Stimulated activated CD4-positive, alpha-beta T cell treated with anti-CD3 and anti-CD28 coated beads, Interleukin-1b, Interleukin-23, amount 100 ng/mL, for 1 hour (primary cell): ENCODE measurements at places on chromosomes 5 and 9.

DNA sequence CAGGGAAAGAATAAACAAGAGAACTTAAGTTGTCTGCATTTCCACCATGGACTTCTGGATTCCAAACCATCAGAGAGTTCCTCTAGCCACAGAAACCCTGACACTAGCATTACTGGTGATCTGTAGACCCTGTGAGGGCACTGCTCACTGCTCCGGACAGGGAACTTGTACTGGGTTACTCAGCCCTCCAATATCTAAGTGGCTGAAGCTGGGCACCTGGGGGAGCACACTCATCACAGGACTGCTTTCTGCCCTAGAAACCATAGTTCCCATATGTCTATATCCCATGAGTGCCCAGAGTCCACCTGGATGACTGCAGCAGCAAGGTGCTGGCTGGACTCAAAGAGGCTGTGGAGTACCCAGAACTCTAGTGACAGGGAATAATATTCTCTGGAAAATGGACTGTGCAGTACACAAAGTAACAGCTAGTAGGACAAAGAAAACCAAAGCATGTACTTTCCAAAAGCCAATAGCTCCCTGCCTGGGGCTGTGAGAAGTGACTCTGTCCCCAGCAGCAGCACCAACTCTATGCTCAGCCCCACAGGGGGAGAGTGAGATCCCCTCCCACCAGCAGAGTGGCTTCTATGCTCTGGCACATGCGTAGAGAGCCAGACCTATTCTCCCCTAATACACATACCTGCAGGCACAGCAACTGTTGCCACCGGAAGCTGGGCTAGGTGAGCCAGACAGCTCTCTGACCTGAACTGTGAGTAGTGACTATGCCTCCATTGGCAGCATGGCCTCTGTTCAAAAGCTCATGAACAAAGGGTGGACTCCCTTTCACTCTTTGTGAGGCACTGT lies 472.9 kb upstream of the FTMT start:
- no peak for DNase-seq

- DNase-seq = no peak
Measured at GRCh38 chr9:12735665-12736064, 39.2 kb upstream of the LURAP1L start.

DNA sequence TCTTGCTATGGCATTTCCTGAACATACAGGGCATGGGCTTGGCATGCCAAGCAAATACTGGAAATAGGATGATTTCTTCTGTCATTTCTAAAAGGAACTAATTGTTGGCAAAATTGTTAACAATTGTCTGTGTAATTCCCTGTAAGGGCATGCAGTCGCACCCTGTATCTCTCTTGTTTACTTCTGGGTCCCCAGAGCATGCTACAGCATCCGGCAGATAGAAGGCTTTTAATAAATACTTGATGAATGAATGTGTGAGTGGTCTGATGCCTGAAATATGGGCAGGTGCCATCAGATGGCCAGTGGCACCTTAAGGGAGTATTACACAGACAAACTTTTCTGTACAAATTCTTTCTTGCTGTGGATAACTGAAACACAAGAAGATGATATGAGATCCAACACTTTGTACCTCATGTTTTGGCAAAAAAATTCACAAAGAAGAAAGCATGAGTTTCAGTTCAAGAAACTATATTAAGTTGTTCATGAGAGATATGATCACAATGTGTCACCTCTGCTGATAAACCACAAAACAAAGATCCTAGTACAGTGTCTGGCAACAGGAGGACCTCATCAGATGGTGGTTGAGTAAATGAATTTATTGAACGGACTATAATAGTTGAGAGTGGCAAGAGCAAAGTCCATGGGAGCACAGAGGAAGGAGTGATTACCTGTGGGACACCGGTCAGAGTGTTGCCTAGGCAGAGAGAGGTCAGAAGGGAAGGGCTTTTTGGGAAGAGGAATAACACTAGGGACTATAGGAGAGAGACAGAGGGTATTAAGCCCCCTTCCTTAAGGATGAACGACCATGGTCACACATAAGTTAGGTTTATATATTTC lies 194.2 kb downstream of the ATP10B start:
- DNase-seq = no peak

GRCh38 chr5:68884883-68885282 lies 208.9 kb upstream of the SLC30A5 start:
- DNase-seq = no peak

- no peak for DNase-seq
Measured at GRCh38 chr9:122127396-122127798, 32.2 kb downstream of the NDUFA8 start.

DNA sequence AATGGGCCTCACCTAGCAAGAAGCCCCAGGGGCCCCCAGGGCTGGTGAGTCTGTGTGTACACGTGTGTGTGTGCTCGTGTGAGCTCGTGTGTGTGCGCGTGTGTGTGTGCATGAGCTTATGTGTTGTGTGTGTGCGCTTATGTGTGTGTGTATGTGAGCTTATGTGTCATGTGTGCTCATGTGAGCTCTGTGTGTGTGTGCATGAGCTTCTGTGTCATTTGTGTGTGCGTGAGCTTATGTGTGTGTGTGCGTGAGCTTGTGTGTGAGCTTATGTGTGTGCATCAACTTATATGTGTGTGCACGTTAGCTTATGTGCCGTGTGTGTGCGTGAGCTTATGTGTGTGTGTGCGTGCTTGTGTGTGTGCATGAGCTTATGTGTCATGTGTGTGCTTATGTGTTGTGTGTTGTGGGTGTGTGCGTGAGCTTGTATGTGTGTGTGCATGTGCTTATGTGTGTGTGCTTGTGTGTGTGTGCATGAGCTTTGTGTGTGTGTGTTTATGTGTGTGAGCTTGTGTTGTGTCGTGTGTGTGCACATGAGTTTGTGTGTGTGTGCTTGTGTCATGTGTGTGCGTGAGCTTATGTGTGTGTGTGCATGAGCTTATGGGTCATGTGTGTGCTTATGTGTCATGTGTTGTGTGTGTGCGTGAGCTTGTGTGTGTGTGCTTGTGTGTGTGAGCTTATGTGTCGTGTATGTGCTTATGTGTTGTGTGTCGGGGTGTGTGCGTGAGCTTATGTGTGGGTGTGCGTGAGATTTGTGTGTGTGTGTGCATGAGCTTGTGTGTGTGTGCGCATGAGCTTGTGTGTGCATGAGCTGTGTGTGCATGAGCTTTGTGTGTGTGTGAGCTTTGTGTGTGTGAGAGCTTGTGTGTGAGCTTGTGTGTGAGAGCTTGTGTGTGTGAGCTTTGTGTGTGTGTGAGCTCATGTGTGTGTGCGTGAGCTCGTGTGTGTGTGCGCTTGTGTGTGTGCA lies 16.7 kb upstream of the SLC2A6 start:
- no peak for DNase-seq
